ENCODE measurements at places on chromosomes 2 and 18.

GRCh38 chr2:113757138-113757657, 756 bp upstream of the SLC35F5 start:
- DNase-seq: no peak

DNA sequence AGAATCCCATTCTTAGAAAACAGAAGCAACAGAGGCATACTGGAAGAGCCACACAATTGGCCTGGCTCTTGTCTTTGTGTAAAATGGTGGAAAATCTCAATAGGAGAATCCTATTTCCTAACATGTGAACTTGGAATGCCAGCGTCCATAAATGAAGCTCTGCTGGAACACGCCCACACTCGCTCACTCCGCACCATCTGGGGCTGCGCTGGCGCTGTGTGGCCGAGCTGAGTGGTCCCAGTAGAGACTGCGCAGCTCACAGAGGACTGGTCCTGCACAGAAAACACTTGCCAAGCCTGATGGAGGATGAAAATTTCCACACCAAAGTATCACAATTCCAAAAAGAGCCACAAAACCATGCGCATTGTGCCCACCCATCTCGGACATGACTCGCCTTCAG, 56.2 kb downstream of the PXDN start:
- no peak for DNase-seq

GRCh38 chr2:234996069-234996940, 44.5 kb downstream of the SH3BP4 start:
- no peak for DNase-seq

GRCh38 chr2:109129921-109130722, 1.1 kb downstream of the SH3RF3 start:
- no peak for DNase-seq

- peak; percentile 15 for DNase-seq
Observed at GRCh38 chr2:132937629-132938028, 267.6 kb upstream of the LYPD1 start.

GRCh38 chr2:69020496-69021426, 7.8 kb downstream of the ANTXR1 start:
- DNase-seq: no peak

DNA sequence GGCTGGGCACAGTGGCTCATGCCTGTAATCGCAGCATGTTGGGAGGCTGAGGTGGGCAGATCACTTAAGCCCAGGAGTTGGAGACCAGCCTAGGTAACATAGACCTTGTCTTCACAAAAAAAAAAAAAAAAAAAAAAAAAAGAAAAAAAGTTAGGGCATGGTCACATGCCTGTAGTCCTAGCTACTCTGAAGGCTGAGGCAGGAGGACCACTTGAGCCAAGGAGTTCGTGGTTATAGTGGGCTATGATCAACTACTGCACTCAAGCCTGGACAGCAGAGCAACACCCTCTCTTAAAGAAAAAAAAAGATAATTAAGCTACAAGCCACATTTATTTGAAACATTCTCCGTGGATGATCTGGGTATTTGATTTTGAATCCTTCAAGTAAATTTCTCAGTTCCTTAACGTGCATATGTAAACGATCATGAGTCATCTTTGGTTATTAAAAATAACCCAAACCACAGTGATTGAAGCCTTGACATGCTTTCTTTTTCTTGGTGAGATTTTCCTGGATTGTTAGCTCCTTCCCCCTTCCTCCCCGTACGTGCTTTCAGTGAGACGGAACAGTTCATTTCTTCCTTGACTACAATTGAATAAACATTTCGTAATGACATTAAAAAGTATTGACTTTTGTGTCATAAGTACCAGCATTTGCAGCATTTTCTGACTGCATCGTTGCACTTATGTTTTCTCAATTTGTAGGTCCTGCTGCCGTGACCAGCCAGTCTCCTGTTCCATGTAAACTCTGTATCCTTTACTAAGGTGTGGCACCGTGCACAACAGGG, 20.3 kb downstream of the RMC1 start:
- DNase-seq: peak; percentile 73

DNA sequence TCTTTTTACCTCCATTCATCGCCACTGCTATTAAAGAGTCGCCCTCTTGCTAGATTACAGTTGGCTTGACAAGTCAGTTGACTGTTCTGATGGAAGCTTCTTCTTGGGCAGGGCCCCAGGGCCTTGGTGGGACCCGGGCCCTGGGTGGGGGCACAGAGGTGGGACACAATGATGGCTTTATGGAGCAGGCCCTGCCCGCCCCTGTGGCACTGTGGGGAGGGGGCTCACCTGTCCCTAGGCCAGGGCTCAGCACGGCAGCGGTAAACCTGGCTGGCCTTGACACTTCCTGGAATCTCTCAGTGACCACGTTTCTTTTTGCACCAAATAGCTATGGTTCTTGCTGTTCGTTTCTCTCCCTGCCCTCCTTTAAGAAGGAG, 4.9 kb upstream of the HS6ST1 start:
- no peak for DNase-seq

GRCh38 chr2:54568876-54569321, 112.8 kb downstream of the SPTBN1 start:
- DNase-seq: no peak

DNA sequence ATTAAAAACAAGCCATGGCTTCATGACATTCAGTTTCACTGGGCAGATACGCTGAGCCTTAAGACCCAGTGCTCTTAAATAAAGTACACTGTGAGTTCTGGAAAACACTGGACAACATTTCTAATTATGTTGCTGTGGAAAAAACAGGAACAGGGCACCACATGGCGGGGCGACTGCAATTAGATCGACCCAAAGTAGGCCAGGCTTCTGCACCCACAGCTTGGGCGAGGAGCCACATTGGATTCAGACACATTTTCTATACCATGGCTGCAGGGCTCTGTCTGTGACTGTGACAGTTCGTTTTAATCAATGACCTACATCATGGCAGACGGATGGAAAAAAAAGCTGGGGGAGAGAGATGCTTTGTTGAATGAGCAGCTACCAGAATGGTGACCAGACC, 227.2 kb upstream of the HS6ST1 start:
- no peak for DNase-seq

GRCh38 chr2:143513081-143513480, 383.9 kb downstream of the ARHGAP15 start:
- DNase-seq: no peak

DNA sequence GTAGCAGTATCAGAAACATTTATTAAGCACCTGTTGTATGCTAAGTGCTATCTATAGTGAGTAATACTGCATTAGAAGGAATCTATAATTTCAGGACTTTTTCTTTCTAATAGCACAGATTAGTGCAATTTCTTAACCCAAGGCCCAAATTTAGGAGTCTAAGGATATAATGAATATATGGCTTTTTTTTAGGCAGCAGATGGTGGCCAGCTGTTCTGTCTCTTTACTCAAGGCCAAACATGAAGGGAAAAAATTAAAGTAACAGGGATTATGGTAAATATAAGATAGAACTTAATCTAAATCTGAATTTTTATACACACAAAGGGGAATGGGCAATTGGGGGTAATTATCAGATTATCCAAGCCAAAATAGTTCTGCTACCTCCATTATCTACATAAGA, 230.6 kb upstream of the SP5 start:
- no peak for DNase-seq

- DNase-seq: no peak
Observed at GRCh38 chr2:167136879-167137596, 248.8 kb downstream of the XIRP2 start.

- no peak for DNase-seq
Observed at GRCh38 chr2:234635284-234635683, 138.4 kb upstream of the ARL4C start.

GRCh38 chr2:69789175-69789721, 40.2 kb upstream of the GMCL1 start:
- peak; percentile 89 for DNase-seq

GRCh38 chr2:1606421-1607235, 137.7 kb downstream of the PXDN start:
- DNase-seq: no peak

- no peak for DNase-seq
Observed at GRCh38 chr18:62539284-62540165, 16.7 kb downstream of the ZCCHC2 start.

- DNase-seq: no peak
Observed at GRCh38 chr2:150620416-150620815, 132.9 kb upstream of the RND3 start.

DNA sequence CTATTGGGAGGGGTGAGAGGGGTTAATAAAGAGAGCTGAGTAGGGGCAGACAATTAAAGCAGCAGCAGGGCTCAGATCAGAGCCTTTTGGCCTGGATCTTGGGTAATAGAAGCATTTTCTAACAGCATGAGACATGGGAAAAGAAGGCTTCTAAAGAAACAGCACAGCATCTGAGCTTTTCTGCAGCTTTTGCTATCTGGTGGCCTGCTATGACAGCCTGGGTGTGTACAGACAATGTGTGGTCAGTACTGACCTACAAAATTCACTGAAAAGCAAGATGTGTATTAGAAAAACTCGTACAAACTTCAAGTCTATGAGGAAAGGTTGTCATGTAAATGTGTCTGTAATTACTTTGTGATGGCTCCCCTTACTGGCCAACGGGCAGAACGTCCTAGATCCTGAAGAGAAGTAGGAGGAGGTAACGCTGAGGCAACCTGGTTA, 95.6 kb downstream of the GALNT3 start:
- DNase-seq: no peak

DNA sequence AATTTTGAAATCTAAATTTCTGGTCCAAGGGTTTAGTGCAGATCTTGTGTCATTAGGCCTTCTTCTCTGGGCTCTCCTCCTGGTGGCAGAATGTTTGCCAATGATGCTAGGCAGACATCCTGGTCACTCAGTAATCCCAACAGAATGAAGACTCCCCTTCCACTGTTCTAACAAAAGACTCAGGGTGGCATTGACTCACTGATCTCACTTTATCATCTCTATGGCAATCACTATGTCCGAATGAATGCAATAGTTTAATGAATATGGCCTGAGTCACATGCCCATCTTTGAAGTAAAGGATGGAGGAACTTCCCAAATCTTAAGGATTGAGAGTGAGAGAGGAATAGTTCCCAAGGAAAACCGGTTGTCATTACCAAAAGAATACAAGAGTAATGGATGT, 261.1 kb downstream of the KCNE4 start:
- no peak for DNase-seq

DNA sequence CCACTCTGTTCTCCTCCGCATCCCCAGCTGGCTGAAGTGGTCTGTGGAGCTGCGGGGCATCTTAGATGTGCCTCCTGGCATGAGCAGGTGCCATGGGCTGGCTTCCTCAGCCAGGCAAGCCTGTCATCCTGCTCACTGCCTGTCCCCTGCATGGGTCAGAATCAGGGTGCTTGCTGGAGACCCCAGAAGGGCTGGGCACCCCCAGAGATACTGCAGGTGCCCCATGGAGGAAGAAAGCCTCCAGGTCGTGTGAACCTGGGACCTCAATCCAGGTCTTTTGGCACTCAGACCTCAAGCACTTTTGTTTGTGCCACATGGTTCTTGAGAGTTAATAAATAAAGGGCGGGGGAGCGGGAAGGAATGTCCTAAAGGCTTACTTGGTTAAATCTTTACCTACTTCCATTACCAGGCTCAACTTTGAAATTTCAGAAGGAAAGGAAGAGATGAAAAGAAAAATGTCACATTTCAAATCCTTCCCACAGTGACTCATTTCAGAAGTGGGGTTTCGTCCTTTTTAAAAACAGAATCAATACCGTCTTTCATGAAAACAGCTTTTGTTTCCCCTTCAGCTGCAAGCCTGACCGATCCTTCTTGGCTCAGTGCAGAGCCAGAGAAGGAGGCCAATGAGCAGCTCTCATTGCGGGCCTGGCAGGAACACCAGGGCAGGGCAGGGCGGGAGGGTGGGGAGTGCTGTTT, 69.9 kb downstream of the RHOB start:
- DNase-seq: no peak

DNA sequence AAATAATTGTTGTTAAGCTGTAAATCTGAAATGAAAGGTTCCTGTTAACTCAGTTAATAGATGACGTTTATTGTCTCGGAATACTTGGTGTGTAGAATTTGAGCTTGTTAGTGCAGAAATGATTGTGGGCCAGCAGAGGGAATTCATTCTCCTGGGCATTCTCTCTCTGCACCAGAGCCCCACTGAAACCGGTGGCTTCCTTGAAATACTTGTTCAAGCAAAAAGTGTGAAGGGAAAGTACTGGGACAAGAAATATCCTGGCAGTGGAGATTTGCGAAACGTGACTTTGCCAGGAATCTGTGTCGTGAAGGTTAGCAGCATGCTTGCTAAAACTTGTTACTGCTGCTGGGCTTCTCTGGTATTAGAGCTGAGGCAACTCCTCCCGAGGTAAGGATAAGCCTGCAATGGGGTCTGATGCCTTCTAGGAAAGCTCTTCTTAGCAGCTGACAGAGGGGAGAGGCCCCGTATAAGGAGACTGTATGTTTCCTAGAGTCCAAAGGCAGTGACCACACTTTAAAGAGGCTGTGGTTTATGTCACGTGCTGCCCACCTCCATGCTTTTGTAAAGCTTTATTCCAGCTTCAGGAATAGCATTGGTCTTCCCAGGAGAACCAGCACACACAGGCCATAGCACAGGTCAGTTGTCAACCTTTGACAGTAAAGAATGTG, 2.0 kb downstream of the ITGA6 start:
- DNase-seq: no peak

GRCh38 chr2:3348767-3349166, 28.9 kb downstream of the EIPR1 start:
- no peak for DNase-seq

DNA sequence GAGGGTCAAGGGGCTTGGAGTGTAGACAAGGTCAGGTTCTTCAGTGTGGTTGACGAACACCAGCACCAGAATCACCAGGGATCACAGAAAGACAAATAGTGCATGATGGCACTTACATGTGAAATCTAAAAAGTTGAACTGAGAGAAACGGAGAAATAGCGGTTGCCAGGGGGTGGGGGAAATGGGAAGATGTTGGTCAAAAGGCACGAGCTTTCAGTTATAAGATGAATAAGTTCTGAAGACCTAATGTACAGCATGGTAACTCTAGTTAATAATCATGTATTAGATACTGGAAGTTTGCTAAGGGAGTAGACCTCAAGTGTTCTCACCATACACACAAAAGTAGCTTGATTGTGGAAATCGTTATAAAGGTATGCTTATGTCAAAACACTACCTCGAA, 43.7 kb upstream of the DARS1 start:
- DNase-seq: no peak

GRCh38 chr2:84817239-84817655, 63.6 kb downstream of the TRABD2A start:
- no peak for DNase-seq

DNA sequence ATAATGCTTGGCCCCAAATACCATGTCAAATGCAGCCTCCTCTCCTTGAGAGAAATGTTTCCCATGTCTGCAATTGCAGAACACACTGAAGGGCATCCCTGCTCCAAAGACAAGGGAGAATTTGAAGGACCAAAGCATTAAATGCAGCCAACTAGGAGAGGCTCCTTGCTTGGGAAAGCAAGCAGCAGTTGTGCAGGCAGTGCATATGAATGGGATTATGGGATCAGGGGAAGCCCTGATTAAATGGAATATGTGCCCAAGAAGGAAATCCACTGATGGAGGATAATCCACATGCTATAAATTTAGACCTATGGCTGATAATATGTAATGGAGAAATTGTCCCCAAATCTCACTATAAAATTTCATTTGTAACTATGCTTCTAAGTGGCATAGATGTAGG, 116.1 kb downstream of the NCKAP5 start:
- DNase-seq: no peak
